ENCODE measurements at places on chromosomes 13 and 19.

DNA sequence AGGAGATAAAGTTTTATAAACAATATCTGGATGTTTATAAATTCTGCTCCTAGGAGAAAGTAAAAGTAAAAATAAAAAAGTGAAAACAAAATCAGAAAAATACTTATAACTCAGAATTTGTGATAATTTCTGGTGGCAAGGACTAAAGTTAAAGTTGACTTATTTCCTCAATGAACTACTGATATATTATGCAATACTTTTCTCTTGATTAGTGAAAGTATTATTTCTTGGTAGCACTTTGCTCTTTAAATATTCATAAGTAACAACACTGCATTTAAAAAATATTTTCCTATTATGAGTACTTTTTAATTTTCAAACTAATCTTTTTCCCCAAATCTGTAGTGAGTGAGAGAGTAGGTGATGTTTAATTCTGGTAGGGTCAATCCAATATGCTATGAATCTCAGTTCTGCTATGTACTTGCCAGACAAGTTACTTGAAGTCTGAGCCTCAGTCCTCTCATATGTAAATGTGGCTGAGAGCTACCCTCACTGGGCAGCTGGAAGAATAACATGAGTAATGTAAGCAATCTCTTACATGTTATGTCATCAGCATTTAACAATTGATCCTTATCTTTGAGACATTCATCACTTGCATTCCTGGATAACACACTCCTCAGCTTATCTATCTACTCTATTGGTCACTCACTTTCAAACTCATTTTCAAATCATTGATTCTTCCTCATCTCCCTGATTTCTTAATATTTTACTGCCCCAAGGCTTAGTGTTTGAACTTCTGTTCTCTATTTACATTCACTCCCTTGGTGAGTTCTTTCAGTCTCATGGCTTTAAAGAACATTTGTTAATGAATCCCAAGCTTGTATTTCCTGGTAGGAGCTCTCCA, 239.0 kb downstream of the RGCC start:
- peak; percentile 92 for DNase-seq

DNA sequence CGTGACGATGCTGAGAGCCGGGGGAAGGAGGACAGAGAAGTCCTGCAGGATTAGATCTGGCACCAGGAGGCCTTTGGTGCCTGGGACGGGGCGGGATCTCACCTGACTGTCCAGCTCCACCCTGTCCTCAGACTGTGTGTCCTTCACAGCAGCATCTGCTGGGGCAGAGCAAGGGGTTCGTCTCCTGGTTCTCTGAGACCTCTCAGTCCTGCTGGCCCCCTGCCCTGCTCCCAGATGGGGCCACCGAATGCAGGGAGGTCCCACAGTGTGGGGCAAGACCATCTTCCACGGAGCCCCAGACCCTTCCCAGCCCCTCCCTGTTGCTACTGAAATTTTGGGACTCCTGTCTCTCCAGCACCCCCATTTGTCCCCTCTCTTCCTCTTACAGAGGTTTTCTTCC, 4.5 kb downstream of the LILRB3 start:
- DNase-seq = no peak

- no peak for DNase-seq
Measured at GRCh38 chr19:55316646-55317045, 8.5 kb downstream of the TMEM150B start.

DNA sequence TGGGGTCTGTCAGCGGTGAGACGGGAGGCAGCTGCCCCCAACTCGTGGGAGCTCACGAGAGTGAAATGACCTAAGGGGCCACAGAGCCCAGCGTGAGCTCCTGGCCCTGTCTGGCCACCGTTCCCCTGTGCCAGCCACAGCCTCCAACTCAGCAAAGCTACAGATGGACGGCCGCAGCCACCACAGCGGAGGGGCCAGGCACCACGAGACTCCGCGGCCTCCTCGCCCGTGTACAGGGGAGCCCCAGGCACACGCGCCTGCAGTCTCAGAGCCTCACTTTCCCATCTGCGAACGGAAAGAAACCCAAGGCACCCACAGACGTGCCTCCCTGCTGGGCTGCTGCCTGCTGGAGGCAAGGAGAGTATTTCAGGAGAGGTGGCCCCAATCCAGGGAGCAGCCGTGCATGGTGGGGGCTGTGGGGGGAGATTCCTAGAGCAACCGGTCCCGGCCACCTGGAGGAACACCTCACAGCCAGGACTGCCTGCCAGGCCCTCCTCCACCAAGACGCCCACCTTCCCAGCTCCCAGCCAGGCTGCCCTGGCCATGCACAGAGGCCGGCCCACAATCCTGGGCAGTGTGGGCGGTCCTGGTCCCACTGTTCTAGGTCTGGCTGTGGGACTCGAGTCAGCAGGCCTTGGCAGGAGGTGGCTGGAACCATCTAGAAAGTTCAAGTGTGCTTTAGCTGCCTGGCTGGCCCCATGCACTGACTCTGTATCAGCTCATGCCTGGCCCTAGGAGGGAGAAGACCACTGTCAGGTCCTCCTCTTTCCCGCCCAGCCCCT, 1.9 kb downstream of the MKNK2 start:
- no peak for DNase-seq

DNA sequence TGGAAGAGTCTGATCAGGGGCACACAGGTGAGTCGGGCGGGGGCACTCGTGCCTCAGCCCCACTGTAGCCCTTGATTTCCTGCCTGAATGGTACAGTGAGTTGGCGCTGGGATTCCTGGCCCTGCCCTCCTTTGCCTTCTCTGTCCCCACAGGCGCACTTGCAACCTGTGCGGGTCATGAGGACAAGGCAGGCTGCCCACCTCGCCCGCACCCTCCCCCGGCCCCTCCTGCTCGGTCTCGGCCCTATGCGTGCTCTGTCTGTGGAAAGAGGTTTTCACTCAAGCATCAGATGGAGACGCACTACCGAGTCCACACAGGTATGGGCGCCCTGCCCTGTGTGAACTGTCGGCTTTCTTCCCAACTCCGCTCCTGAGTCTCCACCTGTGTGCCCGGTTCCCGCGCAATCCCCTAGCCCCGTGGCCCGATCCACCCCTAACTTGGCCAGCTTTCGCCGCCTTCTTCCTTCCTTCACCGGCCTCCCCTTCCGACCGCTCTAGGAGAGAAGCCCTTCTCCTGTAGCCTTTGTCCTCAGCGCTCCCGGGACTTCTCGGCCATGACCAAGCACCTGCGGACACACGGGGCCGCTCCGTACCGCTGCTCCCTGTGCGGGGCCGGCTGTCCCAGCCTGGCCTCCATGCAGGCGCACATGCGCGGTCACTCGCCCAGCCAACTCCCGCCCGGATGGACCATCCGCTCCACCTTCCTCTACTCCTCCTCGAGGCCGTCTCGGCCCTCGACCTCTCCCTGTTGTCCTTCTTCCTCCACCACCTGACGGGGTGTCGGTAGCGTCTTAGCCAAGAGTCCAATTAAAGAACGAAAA, 1.6 kb upstream of the KMT2B start:
- peak; percentile 30 for DNase-seq

DNA sequence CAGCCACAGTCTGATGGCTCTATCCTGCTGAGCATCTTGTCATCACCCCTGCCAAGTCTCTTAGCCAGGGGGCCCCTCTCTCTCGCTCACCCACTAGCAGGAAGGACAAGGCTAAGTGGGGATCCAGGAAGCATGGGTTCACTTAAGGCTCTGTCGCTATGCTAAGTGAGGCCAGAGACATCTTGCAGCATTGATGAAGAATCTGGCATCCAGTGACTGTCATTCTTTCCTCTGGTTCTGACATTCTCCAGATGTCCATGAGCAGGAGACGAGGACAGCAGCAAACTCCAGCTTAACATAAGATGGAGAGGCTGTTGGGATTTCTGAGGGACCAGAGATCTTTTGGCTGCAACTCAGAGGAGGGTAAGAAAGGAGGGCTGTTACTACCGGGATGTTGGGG, 230.2 kb downstream of the TSHZ3 start:
- no peak for DNase-seq

- no peak for DNase-seq
Measured at GRCh38 chr19:5857203-5858081, 6.2 kb upstream of the FUT3 start.
